Activated naive CD4-positive, alpha-beta T cell treated with anti-CD3 and anti-CD28 coated beads for 36 hours (primary cell): ENCODE measurements at places on chromosomes 5 and 9.
A peak's percentile ranks its signal among the peaks of the same experiment; 100 is the strongest.

DNA sequence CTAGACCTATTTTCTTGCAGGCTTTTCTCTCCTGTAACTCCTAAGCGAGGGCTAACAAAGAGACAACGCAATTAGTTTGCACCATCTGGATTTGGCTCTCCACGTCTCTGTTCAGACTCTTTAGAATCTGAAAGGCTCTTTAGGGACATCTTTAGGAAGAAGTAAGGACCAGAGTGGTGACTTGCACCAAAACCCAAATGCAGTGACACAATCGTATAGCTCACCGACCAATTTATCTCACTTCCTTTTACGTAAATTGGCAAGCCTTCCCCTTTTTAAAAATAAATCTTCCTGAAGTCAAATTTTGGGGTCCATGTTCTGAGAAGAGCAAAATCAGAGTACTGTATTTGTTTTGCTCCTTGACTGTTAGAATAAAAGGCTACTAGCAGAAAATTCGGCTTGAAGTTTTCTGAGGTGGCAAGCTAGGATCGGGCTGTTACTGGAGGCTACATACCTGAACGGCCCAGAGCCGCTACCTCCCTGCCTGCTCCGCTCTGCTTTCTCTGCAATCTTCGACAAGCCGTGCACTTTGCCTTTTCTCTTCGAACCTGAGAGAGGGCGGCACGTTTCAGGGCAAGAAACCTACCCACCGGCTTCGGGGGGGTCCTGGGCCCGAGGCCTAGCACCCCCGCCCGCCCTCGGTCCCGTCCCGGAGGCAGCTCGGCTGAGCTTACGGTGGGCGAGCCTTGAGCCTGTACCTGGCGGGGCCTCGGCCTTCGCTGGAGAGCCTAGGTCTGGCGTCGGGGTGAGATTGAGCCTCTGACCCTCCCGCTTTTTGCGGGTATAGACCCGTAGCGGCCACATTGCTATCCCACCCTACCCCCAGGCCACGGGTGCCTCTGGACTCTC, 537 bp downstream of the MEIKIN start:
- no peak for DNase-seq

DNA sequence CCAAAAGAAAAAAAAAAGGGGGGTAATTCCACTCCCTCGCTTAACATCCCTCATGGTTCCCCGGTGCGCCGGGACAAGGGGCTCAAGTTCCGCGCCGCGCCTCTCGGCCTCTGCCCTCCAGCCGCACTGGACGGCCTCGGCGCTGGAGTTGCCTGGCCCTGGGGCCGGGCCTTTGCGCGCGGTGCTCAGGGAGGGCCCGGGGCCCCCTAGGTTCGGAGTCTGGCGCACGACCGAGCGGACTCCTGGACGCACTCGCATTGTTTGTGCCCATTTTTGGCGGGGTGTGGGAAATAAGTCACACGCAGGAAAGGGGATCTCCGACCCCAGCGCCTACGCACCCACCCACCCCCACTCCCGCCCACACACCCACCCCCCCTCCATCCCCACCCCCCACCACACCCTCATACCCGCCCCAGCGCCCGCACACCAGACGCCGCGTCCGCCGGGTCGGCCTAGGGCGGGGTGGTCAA, 381 bp downstream of the MED22 start:
- peak; percentile 43 for DNase-seq

DNA sequence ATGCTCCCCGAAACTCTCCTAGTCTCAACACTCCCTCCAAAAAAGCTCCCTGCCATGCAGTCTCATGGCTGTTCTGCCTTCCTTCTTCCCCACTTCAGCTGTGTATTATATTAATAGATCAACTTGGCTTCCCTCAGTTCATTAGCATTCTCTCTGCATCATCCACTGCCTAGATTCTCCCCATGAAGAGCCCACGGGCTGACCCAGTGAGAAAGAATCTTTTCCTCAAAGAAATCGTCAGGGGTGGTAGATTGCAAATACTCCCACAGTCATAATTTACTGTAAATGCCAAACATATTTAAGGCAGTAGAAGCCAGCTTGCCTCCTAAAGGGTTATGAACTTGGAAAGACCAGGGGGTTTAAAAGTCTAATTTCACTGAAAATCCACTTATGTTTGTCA, 33.5 kb downstream of the GNA14 start:
- DNase-seq = no peak

DNA sequence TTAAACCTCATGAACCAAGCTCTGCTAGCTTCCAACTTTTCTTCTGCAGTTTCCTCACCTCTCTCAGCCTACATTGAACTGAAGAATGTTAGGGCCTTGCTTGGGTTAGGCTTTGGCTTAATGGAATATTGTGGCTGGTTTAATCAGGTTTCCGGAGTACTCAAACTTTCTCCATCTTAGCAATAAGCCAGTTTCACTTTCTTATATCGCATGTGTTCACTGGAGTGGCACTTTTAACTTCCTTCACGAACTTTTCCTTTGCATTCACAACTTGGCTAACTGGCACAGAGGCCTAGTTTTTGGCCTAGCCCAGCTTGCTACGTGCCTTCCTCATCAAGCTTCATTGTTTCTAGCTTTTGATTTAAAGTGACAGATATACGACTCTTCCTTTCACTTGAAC, 81.0 kb upstream of the MAST4 start:
- DNase-seq = no peak

- no peak for DNase-seq
These were observed 1.6 kb upstream of the TTC33 start for GRCh38 chr5:40757400-40757799.

DNA sequence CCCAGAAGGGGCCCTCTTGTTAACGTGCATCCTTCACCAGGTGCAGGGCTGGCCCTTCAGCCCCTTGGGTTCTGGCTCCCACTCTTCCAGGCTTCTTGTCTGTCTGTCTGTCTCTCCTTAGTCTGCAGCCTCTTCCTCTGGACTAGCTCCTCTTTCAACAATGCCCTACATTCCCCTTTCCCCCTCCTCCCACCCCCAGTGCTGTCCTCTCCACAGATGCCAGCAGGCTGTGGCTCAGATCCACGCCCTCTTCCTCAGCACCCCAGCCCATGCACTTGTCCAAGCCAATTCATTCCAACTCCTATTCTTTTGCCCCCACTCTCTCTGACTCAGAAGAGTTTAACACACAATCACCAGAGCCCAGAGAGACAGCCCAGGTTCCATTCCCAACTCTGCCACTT, 45.2 kb upstream of the ALDH1B1 start:
- DNase-seq = no peak

DNA sequence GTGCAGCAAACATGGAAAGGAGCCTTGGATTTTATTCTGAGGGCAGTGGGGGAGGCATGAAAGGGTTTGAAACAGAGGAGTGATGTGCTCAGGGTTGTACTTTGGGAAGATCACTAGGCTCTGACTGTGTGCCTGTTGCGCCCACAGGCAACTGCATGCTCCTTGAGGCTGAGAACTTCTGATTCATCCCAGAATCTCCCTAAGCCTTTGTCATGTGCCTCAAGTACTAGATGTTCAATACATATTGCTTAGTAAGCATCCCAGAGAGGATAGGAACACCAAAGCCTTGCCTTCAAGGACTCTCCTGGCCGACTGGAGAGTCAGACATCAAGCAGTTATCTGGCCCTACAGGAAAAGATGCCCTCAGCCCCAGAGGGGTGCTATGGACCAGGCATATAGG, 54.1 kb downstream of the ARHGEF37 start:
- no peak for DNase-seq

GRCh38 chr5:120252839-120253238, 211.3 kb upstream of the PRR16 start:
- DNase-seq = no peak
